ENCODE measurements at places on chromosomes 16 and 17.

GRCh38 chr17:67679721-67680120, 38.0 kb upstream of the NOL11 start:
- DNase-seq = no peak

DNA sequence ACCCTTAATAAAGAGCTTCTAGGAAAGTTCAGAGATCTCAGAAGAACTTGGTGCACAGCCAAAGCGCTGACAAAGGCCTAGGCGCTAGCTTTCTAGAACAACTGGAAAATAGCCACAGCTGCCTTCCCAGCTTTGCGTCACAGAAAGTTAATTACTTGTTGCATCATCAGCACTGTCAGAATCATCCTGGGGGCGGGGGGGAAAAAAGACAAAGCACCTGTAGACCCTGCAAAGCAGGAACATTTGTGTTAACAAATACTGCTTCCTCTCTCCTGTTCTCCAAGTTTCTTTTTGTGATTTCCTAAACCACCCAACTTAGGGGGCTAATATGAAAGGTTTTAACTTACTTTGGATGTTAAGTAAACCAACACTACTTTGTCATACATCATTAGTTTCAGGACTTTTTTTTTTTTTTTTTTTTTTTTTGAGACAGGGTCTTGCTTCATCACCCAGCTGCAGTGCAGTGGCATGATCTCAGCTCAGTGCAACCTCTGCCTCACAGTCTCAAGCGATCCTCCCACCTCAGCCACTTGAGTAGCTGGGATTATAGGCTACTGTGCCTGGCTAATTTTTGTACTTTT, 4.8 kb upstream of the AARSD1 start:
- no peak for DNase-seq

DNA sequence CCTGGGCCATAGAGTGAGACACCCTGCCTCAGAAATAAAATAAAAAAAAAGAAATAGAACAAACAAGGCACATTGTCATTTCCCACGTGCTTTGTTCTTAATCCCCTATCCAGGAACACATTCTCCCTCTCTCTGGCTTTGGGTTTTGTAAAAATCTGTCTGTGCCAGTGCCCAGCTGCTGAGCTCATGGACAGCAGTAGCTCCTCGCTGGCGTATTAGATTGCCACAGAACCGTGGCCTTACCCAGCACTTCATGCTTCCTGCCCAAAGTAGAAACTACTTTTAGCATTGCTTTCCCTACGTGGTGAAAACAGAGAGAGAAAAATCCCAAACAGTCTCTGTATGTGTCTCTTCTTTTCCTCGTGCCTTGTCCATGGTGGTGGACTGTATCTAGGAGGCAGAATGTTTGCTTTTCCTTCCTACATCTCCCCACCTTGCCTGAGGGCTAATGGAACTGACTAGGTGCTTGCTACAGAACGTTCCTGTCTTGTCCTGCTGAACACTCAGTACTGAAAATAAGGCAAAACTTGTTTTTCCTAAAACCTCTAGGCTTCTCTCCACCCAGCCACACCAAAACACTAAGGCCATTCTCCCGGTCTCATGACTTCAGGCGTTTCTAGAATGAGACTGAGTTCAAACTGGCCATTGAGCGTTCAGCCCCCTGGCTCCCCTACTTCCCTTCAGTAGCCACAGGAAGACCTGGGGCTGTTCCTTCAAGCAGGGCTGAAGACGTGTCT, 26.1 kb downstream of the MNT start:
- no peak for DNase-seq

GRCh38 chr17:29593591-29594518, 923 bp downstream of the ANKRD13B start:
- no peak for DNase-seq
